Breast epithelium (tissue), 4 donors: ENCODE measurements at places on chromosomes 6 and 20. TPM values are rescaled to one million over a fixed set of nuclear protein-coding genes. Genes with fewer than 3 reads are reported as not detected.

- H3K36me3 ChIP-seq = no peaks in the 10 kb centered on the region
- no peaks in the 10 kb centered on the region for H3K27me3 ChIP-seq
- DNase-seq = no peak
- no peaks in the 10 kb centered on the region for H3K4me1 ChIP-seq
- H3K4me3 ChIP-seq = no peak overlapping the region
Measured at GRCh38 chr6:25366903-25367545, 87.8 kb downstream of the CARMIL1 start.

DNA sequence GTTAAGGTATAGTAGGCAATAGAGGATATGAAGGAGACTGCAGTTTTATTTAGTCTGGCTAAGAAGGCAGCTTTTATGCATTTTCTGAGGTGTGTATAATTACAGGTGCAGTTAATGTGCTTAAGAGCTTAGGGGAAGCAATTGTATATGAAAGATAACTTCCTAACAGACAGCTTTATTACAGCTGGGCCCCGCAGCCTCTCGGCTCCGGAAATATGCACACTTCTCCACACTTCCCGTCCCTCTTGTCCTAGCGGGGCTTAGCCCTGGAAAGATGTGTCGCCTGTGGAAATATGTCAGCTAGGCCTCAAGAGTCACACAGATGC lies 178.4 kb upstream of the ARID1B start:
- H3K27ac ChIP-seq = peak overlapping the region; percentile 73
- H3K36me3 ChIP-seq = no peaks in the 10 kb centered on the region
- H3K27me3 ChIP-seq = no peaks in the 10 kb centered on the region
- H3K4me1 ChIP-seq = no peaks in the 10 kb centered on the region

DNA sequence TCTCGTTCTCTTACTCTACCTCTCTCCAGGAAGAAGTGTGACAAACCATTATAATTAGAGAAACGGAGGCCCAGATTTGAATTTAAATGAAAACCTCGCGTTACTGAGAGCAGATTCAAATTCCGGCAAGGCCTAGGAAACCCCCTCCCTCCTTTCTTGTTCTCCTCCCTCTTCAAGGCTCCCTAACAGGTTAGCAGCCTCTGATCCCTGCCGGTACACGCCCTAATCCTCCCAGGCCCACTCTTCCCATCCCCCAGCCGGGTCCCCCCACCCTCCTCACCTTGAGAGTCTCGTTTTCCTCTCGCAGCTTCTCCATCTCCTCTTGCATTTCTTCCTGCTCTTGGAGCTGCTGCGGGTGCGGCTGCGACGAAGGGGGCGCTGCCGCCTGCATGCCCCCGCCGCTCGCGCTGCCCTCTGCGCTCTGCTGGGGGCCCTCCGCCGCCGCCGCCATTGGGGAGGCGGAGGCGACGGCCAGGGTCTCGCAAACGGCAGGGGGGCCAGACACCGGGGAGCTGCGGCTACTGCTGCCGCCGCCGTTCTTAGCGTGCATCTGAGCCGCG lies 3.8 kb downstream of the MTCL3 start:
- no peak for DNase-seq
- H3K27ac ChIP-seq = no peak overlapping the region
- H3K4me1 ChIP-seq = no peaks in the 10 kb centered on the region
- peak overlapping the region; percentile 74 for H3K4me3 ChIP-seq

DNA sequence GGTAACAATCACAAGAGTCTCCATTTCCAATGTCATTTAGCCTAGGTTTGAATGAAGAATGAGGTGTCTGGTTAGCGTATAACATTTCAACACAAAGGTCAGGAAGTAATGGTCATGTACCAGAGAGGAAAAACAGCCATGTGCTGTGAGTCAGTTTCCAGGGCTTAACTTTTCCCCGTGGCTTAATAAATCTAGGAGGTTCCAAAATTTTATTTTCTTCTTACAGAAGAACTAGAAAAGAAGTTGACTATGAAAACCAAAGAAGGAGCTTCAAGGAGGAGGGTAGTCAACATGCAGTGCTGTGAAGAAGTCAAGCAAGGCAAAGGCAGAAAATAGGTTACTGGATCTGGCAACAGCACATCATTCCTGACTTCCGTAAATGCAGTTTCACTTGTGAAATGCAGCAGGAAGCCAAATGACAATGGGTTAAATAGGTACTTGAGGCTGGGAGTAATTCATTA lies 8.4 kb upstream of the GABRR2 start:
- no peaks in the 10 kb centered on the region for H3K27me3 ChIP-seq
- DNase-seq = no peak
- no peaks in the 10 kb centered on the region for H3K4me1 ChIP-seq
- H3K4me3 ChIP-seq = no peak overlapping the region
- H3K36me3 ChIP-seq = no peaks in the 10 kb centered on the region

- no peaks in the 10 kb centered on the region for H3K4me1 ChIP-seq
- peaks cover 4% of the 10 kb centered on the region for H3K36me3 ChIP-seq
- H3K27me3 ChIP-seq = no peaks in the 10 kb centered on the region
- DNase-seq = no peak
Measured at GRCh38 chr6:142167071-142167470, 20.0 kb downstream of the VTA1 start.

FKBP1C gene
- 0.29 TPM for total RNA-seq
